ENCODE measurements at places on chromosomes 6 and 20.

GRCh38 chr6:168636147-168637004, 195.4 kb downstream of the SMOC2 start:
- no peak for DNase-seq

- DNase-seq, result no peak
These were observed 10.6 kb downstream of the RAET1E start for GRCh38 chr6:149887343-149887742.

DNA sequence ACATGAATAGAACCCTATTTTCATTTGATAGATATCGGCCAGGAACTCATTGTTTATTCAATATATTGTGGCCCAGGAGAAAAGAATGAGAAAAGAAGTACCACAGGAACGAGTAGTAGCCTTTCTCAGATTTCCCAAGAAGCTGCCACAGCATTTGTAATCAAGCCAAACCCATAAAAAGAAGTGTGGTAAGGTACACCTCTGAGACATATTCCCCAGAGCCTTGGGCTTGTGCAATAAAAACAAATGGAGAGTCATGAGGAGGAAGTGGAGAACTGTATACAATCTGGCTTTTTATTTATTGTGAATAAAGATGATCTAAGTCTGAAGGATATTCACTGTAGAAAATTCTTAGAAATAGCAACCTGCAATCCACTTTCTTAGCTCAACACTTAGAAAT, 36.7 kb downstream of the KIF6 start:
- no peak for DNase-seq

GRCh38 chr6:149031201-149031858, 284.5 kb downstream of the UST start:
- DNase-seq, result no peak

DNA sequence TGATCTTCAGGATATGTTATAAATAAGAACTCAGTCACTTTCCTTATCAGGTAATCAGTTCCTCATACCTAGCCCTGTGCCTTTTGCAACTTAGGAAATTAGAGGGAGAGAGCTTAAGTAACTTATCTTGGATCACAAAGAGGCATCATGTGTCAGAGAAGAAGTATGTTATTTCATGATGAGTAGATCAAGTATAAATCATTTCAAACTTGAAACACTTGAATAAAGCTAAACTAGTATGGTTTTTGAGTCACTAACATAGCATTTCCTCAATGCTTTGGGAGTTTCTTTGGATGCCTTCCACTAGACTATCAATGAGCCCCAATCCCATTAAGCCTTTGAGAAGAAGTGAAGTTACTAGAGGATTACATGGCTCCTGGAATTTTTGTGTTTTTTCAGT, 102.6 kb upstream of the TNFAIP3 start:
- no peak for DNase-seq

DNA sequence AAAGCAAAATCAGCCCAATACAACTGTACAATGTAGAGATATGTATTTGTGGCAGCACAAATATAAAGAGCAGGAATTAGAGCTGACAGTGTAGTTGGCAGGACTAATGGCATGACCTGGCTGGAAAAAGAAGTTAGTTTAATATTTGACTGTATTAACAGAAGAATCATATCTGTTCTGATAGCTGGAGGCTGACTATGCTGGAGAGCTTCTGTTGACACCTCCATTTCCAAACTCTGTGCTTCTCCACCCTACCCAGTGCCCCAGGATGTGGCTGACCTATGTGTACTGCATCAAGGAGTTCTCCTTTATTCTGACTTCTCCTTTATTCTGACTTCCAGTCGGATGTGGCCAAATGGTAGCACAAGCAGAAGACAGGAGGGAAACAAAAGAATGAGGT, 299.3 kb downstream of the PKHD1 start:
- no peak for DNase-seq

DNA sequence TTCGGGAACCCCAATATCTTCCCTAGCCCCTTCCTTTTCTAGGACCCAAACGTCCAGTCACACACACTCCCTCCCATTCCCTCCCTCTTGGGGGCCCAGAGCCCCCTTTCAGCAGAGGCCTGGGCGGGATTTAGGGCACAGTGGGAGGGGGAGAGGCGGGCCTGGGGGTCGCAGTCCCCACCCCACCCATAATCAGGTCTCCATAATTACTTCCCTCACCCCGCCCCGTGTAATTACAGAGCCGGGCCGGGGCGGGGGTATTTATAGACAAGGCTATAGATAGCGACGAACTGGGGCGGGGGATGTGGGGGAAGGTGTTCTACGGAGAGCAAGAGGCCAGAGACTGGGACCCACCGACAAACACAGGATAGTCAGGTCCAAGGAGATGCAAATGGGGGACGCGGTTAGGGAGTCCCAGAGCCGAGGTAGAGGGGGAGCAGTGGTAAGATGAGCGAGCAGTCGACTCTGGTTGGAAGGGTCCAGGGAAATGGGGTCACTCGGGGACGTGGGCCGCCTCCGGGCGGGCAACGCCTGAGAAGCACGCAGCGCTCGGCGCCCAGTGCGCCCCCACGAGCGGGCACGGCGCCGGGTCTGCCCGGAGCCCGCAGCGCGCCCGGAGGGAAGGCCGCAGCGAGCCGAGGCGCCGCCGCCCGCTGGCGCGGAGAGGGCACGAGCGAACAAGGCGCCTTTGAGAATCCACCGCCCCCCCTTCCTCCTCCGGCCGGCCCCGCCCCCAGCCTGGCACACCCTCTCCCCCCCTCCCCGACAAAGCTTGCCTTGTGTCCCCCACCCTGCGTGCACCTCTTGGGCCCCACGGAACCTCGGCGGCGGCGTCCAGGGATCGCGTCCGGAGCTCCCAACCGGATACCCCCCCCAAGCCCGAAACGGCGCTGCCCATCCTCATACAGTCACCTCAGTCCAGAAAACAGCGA, 670 bp upstream of the COL11A2 start:
- DNase-seq, result no peak

GRCh38 chr6:24313251-24314141, 44.4 kb downstream of the DCDC2 start:
- DNase-seq, result no peak

DNA sequence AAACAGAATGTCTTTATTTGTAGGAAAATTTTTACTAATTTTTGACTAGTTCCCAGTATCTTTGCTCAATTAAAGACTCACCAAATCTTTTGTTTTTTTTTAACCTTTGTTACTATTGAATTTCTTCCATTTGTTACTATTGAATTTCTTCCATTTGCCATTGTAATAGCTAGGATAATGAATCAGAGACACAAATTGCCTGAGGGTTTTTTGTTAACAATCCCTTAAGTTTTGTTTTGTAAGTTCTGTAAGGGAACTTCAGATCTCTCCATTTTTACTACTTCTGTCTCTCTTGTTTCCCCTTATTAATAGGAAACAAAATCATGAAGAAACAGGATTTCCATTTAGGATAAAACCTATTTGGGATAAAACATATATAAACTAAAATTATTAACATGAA, 104.3 kb downstream of the MAP3K4 start:
- no peak for DNase-seq

DNA sequence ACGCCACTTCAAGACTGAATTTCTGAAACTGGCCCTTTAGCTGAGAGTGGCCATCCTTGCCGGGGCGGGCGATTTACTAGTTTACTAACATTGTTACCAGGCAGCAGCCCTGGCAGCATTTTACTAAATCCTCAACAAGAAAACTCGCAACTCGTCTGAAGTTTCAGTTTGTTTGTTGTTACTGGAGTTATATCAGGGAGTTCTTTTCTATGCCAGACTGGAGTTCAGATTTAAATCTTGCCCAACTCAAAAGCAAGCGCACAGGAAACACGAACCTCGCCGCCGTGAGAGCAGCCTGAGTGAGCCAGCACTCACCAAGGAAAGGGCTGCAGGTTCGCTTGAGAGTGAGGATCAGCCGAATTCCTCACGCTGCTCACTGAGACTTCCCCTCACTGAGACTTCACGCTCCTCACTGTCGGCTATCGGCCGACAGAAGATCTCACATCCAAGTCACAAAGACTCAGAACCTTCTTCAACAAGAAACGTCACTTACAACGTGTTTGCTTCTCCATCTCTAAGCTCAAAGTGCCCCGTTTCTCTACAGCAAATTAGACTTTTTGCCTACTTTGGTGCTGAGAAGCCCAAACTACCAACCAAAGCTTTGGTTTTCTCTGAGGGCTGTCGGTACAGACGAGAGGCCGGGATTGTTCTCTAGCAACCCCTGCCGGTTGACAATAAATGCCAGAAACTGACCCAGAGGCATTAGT, 78.9 kb downstream of the OLIG3 start:
- peak; percentile 29 for DNase-seq

- no peak for DNase-seq
These were observed 447 bp downstream of the MCM3 start for GRCh38 chr6:52284131-52284459.

DNA sequence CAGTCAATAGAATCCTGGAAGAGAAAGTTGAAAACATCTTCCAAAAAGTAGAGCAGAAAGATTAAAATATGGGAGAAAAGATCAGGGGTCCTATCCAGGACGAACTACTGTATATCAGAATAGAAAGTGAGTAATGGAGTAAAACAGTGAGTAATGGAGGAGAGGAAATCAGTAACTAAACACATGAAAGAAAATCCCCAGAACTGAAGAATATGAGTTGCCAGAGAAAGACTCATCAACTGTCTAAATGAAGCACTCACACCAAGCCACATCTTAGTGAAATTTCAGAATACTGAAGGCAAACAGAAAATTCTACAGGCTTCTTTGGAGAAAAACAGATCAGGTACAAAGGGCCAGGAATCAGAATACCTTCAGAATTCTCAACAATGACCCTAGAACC, 14.9 kb downstream of the IL17A start:
- no peak for DNase-seq

DNA sequence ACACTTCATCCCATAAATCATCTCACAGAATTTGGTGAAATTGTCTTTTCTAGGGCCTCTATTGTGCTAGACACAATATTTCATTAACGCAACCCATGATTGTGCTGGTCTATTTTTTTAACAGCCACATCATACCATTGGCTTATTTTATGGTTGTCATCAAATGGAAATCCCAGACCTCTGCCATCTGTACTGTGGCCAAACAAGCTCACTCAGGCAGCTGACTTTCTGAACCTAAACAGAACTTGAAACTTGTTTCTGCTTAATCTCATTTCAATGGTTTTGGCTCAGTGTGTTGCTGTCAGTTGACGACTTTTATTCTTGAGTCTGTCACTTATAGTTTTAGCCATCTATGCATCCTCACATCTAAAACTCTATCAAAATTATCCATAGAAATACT, 111.8 kb downstream of the HAO1 start:
- no peak for DNase-seq

GRCh38 chr20:50099565-50099991, 13.4 kb downstream of the UBE2V1 start:
- no peak for DNase-seq

DNA sequence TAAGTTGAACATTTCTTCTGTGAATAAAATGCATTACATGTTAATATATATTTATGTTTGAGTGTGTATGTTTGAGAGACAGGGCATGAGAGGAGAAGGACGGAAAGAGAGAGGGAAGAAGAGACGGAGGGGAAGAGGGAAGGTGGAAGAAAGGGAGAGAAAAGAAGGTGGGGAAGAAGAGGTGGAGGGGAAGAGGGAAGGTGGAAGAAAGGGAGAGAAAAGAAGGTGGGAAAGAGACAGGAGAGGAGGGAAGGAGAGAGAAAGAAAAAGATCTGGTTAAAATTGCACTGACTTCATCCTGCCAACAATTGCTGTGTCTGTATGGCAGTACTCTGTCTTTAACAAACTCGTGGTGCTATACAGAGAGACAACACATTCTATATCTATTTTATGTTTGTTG, 29.0 kb downstream of the FAM83B start:
- no peak for DNase-seq

Measured in HuH-7.5 (cell line).